ENCODE measurements at places on chromosomes 6 and 20.

DNA sequence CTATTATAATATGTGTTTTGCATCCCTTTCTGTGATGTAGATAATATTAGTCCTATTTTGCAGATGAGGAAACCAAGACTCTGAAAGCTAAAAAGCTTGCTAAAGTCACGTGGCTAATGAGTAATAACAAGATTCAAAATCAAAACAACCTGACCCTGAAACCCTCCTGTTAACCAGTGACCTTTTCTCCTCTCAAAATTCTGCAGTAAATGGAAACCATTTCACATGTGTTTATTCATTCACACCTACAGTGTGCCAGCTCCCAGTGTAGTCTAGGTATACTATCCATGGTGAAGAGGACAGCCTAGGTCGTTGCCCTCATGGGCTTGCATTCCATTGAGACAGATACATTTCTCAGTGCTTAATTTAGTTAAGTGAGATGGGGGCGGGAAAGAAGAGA is 30.6 kb upstream of the PHACTR2 start:
- DNase-seq = no peak

DNA sequence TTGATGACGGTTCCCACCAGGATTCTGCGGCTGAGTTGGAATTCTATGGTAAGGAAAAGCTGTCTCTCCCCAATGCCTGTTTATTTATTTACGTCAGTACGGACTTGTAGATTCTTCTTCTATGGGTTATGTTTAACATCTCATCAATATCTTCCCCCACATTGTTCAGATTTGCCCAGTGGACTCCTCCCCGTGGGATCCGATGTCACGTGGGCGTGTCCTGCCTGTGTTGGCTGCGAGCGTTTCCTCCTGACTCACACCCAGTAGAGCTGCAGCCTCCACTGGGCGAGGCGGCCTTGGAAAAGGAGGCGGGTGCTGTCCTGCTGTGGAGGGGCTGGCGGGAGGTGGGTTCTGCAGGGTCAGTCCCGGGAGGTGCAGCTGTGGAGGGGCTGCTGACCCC is 46.8 kb upstream of the SLCO4A1 start:
- peak; percentile 65 for DNase-seq

- no peak for DNase-seq
Measured at GRCh38 chr20:21262812-21263211, 40.3 kb upstream of the XRN2 start.

DNA sequence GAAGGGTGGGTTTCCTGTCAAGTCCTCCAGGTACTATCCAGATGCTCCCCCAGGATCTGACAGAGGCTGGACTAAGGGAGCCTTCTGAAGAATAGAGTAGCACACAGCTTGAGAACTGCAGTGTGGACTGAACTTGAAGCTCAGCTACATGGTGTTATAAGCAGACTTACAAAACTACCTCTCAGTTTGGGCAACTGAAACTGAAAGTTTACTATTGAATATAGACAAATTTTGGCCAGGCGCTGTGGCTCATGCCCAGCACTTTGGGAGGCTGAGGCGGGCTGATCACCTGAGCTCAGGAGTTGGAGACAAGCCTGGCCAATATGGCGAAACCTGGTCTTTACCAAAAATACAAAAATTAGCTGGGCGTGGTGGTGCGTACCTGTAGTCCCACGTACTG is 348.5 kb downstream of the PLCB1 start:
- DNase-seq = no peak

DNA sequence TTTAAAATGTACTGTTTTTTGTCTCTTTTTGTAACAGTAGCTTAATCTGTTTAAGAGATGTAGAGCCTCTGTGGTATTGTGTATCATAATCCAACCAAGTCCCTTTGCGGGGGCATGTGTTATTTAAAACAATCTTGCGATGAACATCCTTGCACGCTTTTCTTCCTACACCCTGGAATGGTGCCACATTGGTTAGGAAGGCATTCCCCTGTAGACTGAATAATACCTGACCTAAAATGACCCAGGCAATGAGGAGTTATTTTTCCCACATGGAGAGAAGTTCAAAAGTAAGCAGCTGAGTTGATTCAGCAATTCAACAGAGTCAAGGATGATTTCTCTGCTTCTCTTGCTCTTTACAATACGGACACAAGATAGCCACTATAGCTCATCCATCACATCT is 142.0 kb upstream of the PMEPA1 start:
- no peak for DNase-seq

DNA sequence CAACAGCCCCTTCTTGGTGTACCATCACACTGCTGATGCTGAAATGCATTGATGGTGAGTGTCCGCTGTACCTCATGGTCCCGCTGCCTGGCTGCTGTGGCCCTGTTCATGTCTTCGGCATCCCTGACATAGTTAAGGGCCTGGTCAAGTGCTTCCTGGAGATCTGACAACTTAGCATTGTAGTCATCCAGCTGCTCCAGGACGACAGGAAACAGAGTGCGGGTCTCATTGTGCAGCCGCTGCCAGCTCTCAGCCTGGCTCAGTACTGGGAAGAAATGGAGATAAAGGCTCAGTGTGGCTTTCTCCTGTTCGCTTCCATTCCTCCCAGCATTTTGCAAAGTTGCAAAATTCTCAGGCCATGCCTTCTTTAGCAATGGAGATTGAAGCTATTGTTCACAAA is 81.8 kb downstream of the LAMA4 start:
- DNase-seq = no peak

DNA sequence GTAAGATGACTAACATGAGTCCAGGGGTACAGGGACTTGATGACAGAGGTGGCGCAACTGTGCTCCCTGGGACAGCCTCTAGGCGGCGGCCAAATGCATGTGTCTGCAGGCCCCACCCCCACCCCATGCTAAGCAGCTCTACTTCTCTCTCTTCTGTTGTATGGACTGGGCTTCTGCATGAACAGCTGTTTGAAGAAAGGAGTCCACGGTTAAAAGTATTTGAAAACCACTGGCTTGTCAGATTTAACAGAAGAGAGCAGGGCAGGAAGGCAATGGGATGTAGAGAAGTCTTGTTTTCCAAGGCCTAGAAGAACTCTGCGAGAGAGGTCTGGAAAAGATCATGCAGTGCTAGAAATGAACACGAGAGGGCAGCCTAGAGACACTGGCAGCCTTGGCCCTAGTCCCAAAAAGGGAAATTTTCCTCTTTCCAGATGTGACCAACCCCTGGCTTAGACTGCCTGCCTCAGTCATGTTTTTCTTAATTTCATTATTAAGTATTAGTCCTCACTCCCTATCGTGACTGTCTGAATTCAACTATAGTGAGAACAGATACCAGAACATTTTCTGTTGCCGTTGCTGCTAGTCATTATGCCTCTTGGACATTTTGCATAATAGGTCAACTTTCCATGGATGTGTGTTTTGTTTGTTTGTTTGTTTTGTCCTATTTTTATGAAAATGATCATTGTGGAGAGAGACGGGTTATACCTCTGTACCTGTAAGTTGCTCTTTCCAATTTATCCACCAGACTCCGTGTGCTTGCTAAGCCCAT is 265.0 kb downstream of the ADGRG6 start:
- DNase-seq = peak; percentile 50

DNA sequence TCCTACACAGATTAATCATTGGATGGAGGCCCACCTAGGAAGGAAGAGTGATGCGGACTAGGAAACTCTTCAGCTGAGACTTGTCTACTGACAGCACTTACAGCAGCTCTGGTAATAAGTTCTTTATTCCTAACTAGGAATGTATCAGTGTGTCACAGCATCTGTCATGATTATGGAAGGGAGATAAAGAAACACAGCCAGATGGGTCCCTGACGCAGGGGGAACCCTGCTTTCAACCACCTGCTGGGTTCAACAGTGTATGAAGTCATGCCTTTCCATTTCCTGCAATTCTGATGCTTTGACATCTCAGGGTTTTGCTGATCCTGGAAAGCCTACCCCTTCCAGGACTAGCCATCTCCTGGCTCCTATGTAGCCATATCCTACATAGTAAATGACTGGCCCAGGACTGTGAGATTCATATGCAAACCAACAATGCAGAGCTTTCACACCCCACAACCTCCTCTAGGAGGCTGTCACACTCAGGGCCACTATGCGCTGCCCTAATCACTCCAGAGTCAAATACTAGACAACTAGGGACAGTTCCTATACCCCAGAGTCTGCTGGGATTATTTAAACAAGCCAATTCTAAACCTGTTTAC is 29.0 kb upstream of the MANEA start:
- no peak for DNase-seq

GRCh38 chr6:15816661-15817060 is 153.8 kb upstream of the DTNBP1 start:
- no peak for DNase-seq

All from Caki2 (cell line).